ENCODE measurements at places on chromosomes 4 and X.

GRCh38 chr4:47251348-47252135 lies 212.0 kb downstream of the COMMD8 start:
- no peaks in the 10 kb centered on the region for H3K4me1 ChIP-seq
- no peak overlapping the region for H3K27ac ChIP-seq
- H3K27me3 ChIP-seq: no peaks in the 10 kb centered on the region
- no peak for DNase-seq

GRCh38 chrX:2521927-2522386 lies 21.2 kb upstream of the DHRSX start:
- no peak overlapping the region for H3K4me3 ChIP-seq
- no peak for DNase-seq
- no peaks in the 10 kb centered on the region for H3K27me3 ChIP-seq
- H3K4me1 ChIP-seq: no peaks in the 10 kb centered on the region
- H3K27ac ChIP-seq: no peak overlapping the region

- H3K27me3 ChIP-seq: no peaks in the 10 kb centered on the region
- no peak overlapping the region for H3K4me3 ChIP-seq
- no peaks in the 10 kb centered on the region for H3K4me1 ChIP-seq
- DNase-seq: no peak
These were observed 35.4 kb downstream of the ARHGEF38 start for GRCh38 chr4:105587841-105588240.

GRCh38 chr4:118703118-118703517 lies 17.9 kb downstream of the METTL14 start:
- no peaks in the 10 kb centered on the region for H3K27me3 ChIP-seq
- DNase-seq: no peak
- no peak overlapping the region for H3K27ac ChIP-seq
- H3K36me3 ChIP-seq: peaks cover 16% of the 10 kb centered on the region
- no peaks in the 10 kb centered on the region for H3K4me1 ChIP-seq

DNA sequence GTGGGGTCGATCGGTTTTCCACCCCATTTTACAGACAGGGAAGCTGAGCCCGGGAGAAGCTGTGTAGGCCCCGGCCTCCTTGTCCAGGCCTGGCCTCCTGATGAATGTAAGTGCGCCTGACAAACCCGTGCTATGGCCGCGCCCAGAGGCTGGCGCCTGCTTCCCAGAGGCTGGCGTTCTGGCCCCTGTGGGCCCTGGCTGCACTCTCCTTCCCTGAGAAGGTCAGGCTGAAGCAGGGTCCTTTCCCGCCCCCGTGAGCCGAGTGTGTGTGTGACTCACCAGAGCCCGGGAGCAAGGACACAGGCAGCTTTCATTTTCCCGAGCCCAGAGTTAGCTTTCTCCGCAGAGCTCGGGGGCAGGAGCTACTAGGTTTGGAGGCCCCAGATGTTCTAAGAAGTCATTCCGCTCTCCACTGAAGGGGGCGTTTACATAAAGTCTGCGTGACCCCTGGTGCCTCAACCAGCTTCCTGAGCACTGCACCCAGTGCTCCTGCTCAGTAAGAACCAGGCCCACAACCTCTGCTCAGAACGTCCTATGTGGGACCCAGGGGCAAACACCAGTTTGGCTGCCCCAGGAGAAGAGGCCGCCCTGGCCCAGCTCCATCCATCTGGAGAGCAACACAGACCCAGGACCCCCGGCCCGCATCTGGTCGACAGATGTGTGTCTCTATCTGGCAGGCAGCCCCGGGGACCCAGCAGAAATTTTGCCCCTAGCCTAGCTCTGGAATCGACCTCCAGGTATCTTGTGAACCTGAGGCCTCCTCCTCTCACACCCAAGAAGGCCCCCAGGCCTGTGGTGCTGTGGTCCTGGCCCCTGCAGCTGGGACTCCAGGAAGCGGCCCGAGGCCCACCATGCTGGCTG lies 13.6 kb downstream of the UVSSA start:
- H3K27me3 ChIP-seq: no peaks in the 10 kb centered on the region
- no peak overlapping the region for H3K4me3 ChIP-seq
- peaks cover 3% of the 10 kb centered on the region for H3K36me3 ChIP-seq
- DNase-seq: no peak

DNA sequence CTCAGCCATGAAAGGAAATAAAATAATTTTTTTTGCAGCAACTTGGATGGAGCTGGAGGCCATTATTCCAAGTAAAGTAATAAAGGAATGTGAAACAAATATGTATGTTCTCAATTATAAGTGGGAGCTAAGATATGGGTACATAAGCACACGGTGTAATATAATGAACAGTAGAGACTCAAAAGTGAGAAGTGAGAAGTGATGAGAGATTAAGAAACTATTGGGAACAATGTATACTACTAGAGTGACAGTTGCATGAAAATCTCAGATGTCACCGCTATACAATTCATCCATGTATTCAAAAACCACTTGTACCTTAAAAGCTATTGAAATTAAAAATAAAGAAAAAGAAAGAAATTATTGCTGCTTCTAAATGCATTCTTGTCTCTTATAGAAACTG lies 182.9 kb upstream of the TACR3 start:
- H3K27ac ChIP-seq: no peak overlapping the region
- H3K4me3 ChIP-seq: no peak overlapping the region
- DNase-seq: no peak
- H3K27me3 ChIP-seq: no peaks in the 10 kb centered on the region
- no peaks in the 10 kb centered on the region for H3K36me3 ChIP-seq

- no peaks in the 10 kb centered on the region for H3K4me1 ChIP-seq
- H3K36me3 ChIP-seq: no peaks in the 10 kb centered on the region
- no peak overlapping the region for H3K4me3 ChIP-seq
These were observed 733.3 kb downstream of the RPA4 start for GRCh38 chrX:97616883-97617530.

- no peak overlapping the region for H3K4me3 ChIP-seq
- no peaks in the 10 kb centered on the region for H3K4me1 ChIP-seq
- no peaks in the 10 kb centered on the region for H3K27me3 ChIP-seq
- no peaks in the 10 kb centered on the region for H3K36me3 ChIP-seq
- DNase-seq: no peak
- H3K27ac ChIP-seq: no peak overlapping the region
These were observed 75.5 kb upstream of the CLNK start for GRCh38 chr4:10760086-10760485.

GRCh38 chr4:186404562-186405134 lies 138.7 kb downstream of the F11 start:
- H3K4me3 ChIP-seq: no peak overlapping the region
- no peaks in the 10 kb centered on the region for H3K36me3 ChIP-seq
- no peaks in the 10 kb centered on the region for H3K27me3 ChIP-seq
- DNase-seq: no peak
- no peak overlapping the region for H3K27ac ChIP-seq

GRCh38 chrX:133516686-133517085 lies 101.4 kb upstream of the GPC4 start:
- H3K36me3 ChIP-seq: no peaks in the 10 kb centered on the region
- no peaks in the 10 kb centered on the region for H3K4me1 ChIP-seq
- no peak overlapping the region for H3K4me3 ChIP-seq
- DNase-seq: no peak
- H3K27ac ChIP-seq: no peak overlapping the region

- no peaks in the 10 kb centered on the region for H3K27me3 ChIP-seq
- DNase-seq: no peak
- H3K36me3 ChIP-seq: no peaks in the 10 kb centered on the region
- peak overlapping the region; percentile 30 for H3K4me3 ChIP-seq
- H3K27ac ChIP-seq: no peak overlapping the region
These were observed 81.3 kb upstream of the SCML1 start for GRCh38 chrX:17656035-17656418.

GRCh38 chr4:110854021-110854678 lies 231.3 kb upstream of the PITX2 start:
- no peak for DNase-seq
- no peaks in the 10 kb centered on the region for H3K4me1 ChIP-seq
- H3K27me3 ChIP-seq: no peaks in the 10 kb centered on the region
- H3K4me3 ChIP-seq: no peak overlapping the region

DNA sequence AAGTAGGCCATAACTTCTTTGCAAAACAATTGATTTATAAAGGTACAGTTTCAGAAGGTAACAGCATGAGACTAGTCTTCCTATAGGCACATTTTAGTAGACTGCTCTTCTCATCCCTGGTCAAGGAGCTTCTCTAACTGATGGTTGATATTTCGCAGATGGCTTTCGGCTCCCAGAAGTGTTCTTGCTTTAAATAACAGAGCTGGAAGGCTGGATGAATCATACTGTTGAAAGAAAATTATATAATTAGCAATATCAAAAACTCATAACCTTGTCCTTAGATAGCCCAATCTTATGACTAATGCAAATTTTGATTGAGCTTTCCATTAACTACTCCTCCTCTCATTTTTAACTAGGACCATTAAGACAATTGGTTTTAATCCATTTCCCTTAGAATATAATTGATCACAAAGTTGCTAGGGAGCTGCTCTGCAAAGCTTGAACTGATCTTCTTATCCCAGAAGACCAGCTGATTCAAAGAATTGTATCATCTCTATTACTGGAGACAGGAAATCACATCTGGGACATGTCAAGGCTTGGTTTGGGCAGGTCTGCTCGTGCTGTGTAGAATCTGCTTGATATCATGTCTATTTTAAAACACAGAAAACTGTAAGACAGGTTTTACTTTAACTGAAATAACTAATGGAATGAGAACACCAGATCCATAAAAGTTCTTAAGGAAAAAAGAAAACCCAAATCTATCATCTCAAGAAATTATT lies 38.6 kb downstream of the CENPU start:
- no peak overlapping the region for H3K27ac ChIP-seq
- H3K4me1 ChIP-seq: no peaks in the 10 kb centered on the region
- H3K36me3 ChIP-seq: peaks cover 9% of the 10 kb centered on the region
- H3K4me3 ChIP-seq: no peak overlapping the region
- no peak for DNase-seq

GRCh38 chrX:3728454-3728853 lies 15.0 kb upstream of the PRKX start:
- DNase-seq: no peak
- no peak overlapping the region for H3K4me3 ChIP-seq
- no peaks in the 10 kb centered on the region for H3K4me1 ChIP-seq
- no peaks in the 10 kb centered on the region for H3K36me3 ChIP-seq

DNA sequence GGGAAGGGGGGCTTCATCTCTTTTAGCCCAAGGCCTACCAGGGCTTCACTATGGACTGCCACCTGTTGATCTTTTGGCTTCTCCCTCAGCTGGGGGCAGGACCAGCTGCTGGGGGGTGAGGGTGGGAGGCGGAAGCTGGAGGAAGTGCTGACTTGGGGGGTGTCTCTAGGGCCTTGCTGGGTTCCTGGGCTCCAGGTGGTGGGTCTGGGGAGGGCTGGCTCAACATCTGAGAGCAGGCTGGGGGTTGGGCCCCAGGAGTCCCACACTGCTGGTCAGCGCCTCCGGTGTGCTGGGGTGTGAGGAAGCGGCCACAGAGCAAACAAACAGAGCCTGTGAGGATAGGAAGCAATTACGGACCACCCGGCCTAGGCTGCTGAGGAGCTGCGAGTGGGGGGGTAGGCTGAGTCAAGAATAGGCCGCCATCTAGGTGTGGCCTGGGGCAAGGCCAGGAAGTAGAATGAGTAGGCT lies 85.7 kb downstream of the EFNB1 start:
- no peaks in the 10 kb centered on the region for H3K27me3 ChIP-seq
- H3K4me1 ChIP-seq: no peaks in the 10 kb centered on the region
- H3K36me3 ChIP-seq: no peaks in the 10 kb centered on the region
- H3K4me3 ChIP-seq: no peak overlapping the region
- no peak overlapping the region for H3K27ac ChIP-seq

DNA sequence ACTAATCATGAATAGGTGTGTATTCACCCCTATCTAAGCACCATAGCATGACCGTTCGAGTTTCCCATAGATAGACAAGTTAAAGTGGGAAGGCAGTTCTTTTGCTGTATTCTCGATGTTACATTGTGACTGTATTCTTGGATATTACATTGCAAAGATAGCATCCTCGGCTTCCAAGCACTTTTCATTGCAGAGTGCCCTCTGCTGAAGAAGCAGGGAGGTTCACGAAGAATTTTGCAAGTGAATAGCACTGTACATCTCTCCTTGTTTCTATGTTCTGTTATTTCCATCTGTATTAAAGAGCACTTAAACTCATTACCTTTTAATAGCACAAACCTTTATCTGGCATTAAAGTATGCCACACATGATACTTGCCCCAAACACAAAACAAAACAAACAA lies 426.7 kb upstream of the ARX start:
- H3K27me3 ChIP-seq: no peaks in the 10 kb centered on the region
- no peaks in the 10 kb centered on the region for H3K36me3 ChIP-seq
- H3K4me1 ChIP-seq: no peaks in the 10 kb centered on the region
- no peak overlapping the region for H3K27ac ChIP-seq
- no peak overlapping the region for H3K4me3 ChIP-seq

DNA sequence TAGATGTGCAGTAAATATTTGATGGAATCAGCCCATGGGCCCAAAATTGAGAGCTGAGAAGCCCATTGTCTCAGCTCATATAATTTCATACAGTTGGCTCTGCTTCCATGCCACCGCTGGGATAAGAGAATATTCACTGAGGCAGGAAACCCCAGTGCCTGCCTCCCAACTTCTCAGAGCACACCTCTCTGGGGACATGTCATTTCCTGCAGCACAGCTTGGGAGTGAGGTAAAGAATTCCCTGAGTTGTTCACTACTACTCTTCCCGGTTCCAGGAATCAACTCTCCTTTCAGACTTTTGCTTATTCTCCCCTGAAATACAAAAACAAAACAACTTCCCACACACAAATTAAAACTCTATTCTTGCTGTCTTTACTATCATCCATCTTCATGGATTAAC lies 389.3 kb downstream of the MAPK10 start:
- DNase-seq: no peak
- no peaks in the 10 kb centered on the region for H3K4me1 ChIP-seq
- H3K36me3 ChIP-seq: no peaks in the 10 kb centered on the region
- no peak overlapping the region for H3K27ac ChIP-seq
- no peak overlapping the region for H3K4me3 ChIP-seq

DNA sequence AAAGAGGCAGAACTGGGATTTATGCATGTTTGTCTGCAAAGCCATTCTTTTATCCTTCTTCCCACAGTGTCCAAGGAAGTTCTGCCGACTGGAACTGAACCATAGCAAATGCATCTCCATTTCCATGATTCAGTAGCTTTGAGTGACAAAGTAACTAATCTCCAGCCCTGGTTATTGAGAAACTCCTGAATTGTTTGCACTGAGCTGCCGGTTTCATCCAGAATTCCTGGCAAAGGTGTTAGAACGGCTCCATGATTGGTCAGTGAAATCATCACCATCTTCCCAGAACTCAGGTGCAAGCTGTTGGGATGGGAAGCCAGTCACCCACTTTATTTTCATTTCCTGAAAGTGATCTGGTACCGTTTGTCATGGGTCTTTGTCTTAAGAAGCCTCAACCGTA lies 47.0 kb upstream of the SLC34A2 start:
- no peak overlapping the region for H3K4me3 ChIP-seq
- H3K4me1 ChIP-seq: no peaks in the 10 kb centered on the region
- H3K27me3 ChIP-seq: no peaks in the 10 kb centered on the region
- DNase-seq: no peak

- H3K27ac ChIP-seq: no peak overlapping the region
- H3K27me3 ChIP-seq: no peaks in the 10 kb centered on the region
- no peaks in the 10 kb centered on the region for H3K4me1 ChIP-seq
- DNase-seq: no peak
These were observed 20.2 kb downstream of the ITGB1BP2 start for GRCh38 chrX:71321731-71322130.

DNA sequence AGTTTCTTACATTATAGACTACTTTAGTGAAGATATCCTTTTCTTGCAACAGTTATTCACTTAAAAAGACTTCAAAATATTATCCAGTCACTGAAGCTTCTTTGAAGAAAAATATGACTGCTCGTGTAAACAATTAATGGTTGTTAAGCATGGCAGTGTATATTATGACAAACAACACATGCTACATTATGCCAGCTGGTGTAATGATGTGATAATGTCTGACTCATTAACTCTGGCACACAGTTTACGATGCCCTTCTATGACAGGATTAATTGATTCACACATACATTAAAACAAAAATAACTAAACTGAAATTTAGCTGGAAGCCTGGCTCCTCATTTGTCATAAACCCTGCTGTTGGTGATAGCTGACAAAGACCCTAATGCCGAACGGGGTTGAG lies 22.4 kb downstream of the GK2 start:
- no peak overlapping the region for H3K4me3 ChIP-seq
- H3K36me3 ChIP-seq: no peaks in the 10 kb centered on the region
- no peaks in the 10 kb centered on the region for H3K27me3 ChIP-seq

All from naive thymus-derived CD4-positive, alpha-beta T cell (primary cell).